ENCODE measurements at places on chromosomes 12 and 14.

DNA sequence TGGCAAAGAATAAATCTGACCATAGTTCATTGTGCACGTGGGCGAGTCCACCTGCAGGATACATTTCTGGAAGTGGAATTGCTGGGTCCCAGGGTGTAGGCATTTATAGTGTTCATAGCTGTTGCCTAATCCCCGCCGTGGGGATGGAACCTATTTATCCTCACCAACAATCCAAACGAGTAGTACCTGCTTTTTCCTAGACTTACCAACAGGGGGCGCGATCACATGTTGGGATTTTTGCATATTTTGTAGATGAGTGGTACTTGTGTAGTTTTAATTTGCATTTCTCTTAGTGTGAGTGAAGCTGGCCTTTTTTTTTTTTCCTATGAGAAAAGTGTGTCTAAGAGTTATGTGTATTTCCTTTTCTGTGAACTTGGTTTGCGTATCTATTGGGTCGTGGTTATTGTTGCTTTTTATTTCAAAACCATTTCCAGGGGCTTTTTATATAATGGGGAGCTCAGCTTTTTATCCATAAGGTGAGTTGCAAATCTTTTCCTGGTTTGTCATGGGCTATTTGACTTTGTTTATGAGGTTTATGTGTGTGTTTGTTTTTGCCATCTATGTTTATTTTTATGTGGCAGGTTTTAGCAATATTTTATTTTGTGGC, 67.2 kb downstream of the CCDC92 start:
- peak; percentile 51 for DNase-seq

GRCh38 chr14:60313093-60313492, 64.1 kb downstream of the PPM1A start:
- no peak for DNase-seq

- DNase-seq, result no peak
These were observed 22.5 kb upstream of the PTGDR start for GRCh38 chr14:52244997-52245396.

GRCh38 chr12:45138609-45139008, 77.3 kb upstream of the ANO6 start:
- DNase-seq, result no peak
